NCI-H2081 (cell line): ENCODE measurements at places on chromosomes 16 and 17.

- no peak for DNase-seq
Measured at GRCh38 chr16:6645768-6646568, 686.7 kb upstream of the RBFOX1 start.

GRCh38 chr17:49723423-49723822, 15.7 kb upstream of the SLC35B1 start:
- DNase-seq, result no peak

DNA sequence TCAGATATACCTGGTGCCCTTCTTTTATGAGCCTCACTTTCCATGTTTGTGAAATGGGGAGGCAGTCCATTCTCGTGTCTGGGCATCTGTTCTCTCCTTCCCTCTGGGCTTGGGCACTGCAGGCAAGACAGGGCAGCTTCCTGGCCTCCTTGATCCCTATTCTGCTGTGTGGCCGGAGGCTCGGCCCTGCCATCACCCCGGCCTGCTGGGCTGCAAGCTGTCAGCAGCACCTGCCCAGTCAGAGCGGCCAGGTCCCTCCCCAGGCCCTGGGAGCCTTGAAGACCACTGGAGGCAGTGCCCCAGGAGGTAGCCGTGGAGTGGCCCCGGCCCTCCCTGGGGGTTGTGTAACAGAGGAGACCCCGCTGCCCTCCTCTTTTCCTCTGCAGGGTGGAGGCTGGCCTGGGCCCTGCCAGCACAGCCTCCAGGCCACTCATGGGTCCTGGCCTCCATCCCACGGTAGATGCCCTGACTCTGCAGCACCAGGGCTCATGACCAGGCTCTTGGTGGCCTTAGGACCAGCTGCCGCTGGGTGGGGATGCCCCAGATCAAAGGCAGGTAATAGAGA, 9.2 kb downstream of the KCNJ12 start:
- no peak for DNase-seq

- no peak for DNase-seq
Measured at GRCh38 chr16:424623-425081, 797 bp upstream of the RAB11FIP3 start.

GRCh38 chr16:83723244-83723643, 84.5 kb upstream of the HSBP1 start:
- DNase-seq, result no peak

- no peak for DNase-seq
Measured at GRCh38 chr17:72901083-72901482, 191.4 kb downstream of the SLC39A11 start.

DNA sequence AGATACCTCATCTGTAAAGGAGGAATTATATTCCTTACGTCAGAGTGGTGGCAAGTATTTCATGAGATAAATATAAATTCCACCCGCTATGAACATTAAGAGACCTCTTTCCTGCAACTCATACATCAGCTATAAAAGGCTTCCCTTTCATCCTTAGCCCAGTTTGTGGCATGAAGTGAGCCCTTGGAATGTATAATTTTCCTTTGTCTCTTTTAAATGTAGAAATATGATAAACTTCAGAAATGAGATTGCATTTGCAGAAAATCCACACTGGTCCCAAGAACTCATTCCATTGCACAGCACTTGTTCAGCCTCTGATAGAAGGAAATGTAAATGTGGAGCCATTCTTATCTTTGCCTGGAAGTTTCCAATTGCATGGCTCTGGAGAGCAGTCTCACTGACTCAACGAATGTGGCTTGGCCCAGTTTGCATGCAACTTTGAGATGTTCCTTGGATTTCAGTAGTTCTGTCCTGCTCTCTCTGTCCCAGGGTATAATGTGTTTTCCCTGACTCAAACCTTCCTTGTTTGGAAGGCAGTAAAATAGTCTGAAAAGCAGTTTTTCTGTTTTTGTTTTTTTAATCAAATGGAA, 746.4 kb downstream of the CDH11 start:
- DNase-seq, result no peak

GRCh38 chr16:89293276-89294143, 76.0 kb downstream of the ZNF778 start:
- DNase-seq, result no peak

DNA sequence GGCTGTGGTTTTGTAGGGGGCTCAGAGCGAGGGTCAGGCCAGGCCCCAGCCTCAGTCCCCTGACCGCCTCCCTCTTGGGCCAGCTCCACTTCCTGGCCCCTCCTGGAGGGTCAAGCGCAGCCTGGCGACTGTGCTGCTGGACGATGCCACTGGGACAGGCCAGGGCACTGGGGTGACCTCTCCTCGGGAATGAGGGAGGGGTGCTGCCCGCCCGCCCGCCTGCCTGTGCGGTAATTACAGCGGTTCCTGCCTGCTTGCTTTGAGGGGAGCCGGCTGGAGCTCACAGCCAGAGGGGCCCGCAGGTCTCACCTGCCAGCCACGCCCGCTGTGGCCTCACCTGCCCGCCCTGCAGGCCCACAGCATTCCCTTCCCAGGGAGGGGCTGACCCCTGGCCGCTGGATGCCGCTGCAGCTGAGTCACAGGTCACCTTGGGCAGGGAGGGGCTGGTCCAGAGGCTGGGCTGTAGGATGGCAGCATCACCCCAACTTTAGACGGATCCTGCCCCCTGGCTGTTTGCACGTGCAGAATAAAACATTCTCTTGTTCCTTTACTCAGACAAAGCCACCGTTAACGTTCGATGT, 76.7 kb upstream of the CBX4 start:
- DNase-seq, result no peak

DNA sequence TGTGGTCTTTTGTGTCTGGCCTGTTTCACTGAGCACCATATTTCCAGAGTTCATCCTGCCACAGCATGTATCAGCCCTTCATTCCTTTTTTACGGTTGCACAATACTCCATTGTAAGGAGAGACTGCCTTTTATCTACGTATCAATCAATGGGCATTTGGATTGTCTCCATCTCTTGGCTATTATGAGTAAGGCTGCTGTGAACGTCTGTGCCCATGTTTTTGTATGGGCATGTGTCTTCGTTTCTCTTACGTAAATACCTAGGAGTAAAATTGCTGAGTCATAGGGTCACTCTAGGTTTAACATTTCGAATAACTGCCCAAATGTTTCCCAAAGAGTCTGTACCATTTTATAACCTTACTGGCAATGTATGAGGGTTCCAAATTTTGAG, 202.8 kb upstream of the FOXF1 start:
- no peak for DNase-seq

DNA sequence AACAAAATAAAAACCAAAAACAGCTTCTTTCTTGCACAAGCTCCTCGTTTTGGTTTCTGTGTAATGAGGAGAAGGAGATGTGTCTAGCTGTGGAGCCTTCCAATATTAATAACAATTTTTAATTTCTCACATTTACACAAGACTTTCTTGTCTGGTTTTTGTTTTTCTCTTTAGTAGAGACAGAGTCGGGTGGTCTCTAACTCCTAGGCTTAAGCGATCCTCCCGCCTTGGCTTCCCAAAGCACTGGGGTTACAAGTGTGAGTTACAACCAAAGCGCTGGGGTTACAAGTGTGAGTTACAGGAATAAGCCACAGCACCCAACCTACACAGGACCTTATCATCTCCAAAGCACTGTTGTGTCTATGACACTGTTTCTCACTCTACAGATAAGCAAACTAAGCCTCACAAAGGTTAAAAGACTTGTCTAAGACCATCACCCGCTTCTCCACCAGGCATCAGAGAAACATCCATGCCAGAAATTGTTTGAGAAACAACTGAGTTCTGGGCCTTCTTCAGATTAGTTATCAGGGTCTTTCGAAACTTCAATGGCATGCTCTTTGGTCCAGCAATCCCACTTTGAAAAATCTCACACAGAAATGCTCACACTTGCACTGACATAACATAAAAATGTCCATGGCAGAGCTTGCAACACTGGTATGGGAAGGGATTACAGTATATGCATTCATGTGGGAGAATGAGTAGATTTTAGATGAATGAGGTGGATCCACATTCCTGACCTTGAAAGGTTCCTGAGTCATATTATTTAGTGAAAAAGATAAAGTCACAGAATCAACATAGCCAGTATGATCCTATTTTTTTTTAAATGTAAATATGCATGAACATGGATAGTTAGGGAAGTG, 3.9 kb downstream of the ABAT start:
- DNase-seq, result no peak

DNA sequence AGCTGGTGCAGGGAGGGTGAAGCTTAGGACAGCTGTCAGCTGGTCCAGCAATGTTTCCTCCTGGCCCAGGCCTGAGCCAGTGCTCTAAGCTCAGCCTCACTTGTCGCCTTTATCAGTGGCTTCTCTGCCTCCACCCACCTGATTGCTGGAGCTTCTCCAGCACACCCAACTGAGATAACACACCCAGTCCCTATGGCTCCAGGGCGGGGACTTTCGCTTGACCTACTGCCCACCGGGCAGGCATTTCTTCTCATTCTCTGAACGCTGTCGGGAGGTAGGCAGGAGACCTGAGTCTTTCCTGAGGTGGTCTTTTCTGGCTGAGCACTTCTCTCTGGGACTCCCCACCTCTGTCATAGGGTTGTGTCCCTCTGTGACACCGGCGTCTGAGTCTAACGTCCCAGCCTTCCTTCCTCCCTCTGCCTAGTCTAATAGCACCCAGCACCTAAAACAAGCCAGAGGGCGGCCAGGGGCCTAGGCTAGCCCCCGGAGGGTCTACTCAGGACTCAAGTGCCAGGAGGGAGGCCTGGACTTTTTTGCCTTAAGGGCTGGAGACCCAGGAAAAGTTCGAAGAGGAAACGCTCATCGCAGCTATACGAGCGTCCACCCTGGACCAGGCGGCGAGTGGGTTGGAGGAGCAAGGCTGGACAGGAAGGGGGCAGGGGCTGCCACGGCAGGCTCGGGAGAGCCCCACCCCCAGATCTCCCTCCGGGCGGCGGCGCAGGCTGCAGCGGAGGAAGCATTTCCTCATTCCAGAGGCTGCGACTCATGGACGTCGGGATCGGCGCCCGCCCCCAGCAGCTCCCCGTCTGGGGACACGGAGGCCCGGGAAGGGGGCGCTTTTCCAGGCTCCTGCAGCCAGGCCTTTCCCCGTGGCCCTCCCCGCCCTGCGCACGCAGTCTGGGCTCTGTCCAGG, 756 bp downstream of the TAX1BP3 start:
- peak; percentile 38 for DNase-seq

DNA sequence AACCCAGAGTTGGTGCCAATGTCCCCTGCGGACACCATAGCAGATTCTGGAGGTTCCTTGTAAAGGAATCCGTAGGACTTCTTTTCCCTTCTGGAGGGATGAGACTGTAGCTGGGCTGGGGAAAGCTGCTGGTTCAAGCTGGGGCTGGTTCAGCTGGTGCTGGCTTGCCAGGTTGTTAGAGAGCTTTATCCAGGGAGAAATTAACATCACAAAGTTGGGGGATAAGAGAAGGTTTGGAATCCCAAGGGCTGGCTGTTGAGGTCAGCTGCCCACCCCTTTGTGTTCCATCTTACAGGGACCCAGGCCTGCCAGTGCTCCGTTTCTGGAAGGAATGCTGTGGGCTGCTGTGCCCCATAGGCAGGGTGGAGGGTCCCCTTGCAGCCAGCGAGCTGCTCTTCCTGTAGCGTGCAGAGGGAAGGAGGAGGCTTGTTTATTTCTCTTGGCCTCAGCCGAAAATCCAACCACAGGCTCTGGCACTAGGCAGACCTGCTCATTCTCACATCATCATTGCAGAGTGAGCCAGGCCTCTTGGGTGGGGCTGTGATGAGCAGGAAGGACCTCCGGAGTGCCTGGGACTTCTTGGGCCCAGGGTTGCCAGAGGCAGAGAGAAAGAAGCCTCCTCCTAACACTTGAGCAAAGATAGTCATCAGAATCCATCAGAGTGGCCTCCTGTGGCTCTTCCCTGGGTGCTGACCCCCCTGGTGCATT, 251.1 kb downstream of the SEC14L1 start:
- DNase-seq, result no peak

DNA sequence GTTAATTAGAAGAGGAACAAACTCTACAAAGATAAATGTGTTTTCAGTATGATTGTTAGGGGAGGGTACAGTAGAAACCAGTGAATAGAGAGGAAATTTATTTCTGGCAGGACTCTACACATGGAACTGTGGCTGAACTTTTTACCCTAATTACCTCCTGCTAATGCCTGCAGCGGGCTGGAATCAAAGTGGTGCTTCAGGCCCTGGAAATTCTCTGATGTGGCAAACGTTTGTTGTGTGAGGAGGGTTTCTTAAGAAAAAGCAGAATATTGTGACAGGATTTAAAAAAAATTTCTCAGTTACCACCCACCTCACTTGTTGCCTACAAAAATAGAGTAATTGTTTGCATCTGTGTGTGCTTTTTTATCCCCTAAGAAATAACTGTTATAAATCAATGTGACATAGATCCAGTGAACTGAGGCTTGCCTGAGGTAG, 154.5 kb downstream of the BCAS3 start:
- DNase-seq, result peak; percentile 15
